ENCODE measurements at places on chromosomes 12 and 14.
A peak's percentile ranks its signal among the peaks of the same experiment; 100 is the strongest.

DNA sequence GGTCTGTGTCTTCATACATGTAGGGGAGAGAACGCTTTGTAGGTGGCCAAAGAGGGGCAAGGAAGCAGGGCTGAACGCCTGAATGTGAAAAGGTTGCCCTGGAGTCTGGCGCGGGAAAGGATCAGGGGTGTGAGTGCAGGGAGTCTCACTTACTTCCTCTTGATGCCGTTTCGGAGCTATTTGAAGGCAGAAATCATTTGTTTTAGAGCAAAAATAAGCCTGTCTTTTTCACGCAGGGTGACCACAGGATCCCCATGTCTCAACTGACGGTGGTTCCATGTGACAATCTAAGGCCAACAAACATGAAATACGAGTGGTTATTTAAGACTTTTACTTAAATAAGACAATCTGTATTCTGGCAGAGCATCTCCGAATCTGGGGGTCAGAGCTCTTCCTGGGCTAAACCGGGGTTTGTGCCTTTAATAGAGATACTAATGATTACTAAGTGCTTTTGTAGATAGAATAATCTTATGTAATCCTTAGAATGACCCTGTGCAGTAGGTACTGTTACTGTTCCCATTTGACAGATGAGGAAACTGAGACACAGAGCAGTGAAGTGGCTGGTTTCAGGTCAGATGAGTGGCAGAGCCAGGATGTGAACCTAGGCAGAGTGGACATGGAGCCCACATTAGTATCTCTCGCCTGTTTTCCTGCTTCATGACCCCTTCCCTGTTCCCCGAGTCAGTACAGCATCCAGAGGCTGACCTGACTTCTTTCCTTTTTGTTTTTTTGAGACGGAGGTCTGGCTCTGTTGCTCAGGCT lies 1.9 kb downstream of the BRI3BP start:
- no peak for DNase-seq

DNA sequence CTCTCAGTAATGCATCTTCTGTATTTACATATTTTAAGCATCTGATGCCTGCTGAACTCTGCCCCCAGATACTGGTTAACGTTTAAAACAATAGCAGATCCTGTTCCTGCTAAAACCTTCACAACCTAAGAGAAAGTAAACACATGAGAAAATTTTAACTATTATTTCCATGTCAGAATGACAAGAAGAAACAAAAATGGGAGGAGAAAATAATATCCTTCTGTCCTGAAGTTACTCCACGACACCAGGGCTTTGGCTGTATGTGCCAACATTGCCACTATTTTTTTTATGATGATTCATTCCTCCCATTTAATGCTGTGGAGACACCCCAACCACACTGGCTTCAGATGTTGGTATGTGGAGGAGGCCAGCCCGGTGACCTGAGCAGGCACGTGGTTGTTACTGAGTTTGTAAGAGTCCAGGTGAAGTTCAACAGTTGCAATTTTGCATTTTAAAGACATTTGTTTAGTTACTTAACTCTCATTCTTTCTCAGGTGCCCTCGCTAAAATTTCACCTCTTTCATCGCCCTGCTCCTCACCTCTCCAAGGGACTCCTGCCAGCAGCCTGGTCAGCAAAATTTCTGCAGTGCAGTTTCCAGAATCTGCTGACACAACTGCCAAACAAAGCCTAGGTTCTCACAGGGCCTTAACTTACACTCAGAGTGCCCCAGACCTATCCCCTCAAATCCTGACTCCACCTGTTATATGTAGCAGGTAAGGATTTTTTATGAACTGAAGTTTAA lies 65.5 kb upstream of the SLCO1C1 start:
- DNase-seq: no peak

DNA sequence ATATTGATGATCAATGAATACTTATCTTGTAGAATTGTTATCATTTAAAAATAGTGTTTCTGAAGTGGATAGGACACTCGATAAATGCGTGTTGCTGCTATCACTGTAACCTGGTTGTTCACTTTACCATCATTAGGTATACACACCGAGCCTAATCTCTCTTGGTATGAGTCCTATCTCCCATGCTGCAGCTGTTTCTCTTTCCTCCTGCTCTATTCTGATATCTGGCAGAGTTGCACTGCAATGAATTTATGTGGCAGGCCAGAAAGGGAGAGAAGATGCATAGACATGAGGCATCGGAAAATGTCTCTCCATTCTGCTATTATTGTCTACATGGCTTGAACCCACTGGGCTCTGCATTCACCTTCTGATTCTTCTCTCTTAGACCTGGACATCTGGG lies 26.7 kb downstream of the KCNK10 start:
- no peak for DNase-seq

DNA sequence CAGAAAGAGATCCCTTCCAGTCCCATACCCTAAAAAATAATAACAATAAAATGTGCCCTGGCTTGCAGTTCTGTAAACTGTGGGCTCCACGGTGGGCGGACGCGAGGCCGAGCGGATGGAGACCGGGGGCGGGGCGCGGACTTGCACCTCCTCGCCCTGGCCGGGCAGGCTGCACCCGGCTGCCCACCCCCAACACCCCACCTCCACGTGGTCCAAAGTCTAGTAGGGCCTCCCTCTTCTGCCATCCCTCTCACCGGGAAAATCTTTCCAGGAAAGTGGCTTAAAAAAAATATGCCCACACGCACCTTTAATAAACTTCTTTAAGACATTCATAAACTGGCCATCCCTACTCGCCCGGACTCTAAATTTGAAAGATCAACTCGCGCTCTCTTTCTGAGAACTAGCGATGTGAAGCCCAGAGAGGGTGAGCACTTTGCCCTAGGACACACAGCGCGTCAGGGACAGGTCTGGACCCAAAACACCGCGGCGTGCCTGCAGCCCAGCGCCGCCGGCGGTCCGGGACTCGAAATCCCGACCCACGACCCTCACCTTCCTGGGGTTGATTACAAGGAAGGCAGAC lies 1.9 kb upstream of the BCL11B start:
- DNase-seq: no peak

DNA sequence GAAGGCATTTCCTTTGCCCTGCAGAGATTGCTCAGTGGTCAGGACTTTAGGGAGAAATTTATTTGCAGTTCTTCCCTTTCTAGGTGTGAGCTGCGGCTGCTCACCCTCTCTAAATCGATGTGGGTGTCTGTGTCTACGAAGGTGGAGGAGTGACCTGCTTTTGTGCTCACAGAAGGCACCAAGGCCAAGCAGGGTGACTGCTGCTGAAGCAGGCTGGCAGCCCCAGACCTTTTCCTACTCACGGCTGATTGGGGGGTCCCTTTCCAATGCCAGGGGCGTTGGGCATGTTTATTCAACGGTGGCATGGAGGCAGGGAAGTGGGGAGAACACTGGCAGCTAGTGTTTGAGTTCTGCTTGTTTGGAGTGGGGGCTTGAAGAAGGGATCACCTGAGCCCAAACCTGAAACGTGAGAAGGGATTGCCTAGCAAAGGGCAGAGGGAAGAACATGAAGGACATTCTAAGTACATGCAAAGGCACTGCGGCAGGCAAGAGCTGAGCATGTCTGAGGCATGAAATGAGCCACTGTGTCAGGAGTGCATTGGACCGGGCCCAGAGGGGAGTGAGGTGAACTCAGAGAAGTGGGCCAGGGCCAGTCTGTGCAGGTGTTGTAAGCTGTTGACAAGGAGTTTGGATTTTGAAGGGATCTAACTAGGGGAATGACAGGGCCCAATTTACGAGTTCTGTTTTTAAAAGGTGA lies 56.3 kb downstream of the CACNA1C start:
- no peak for DNase-seq

DNA sequence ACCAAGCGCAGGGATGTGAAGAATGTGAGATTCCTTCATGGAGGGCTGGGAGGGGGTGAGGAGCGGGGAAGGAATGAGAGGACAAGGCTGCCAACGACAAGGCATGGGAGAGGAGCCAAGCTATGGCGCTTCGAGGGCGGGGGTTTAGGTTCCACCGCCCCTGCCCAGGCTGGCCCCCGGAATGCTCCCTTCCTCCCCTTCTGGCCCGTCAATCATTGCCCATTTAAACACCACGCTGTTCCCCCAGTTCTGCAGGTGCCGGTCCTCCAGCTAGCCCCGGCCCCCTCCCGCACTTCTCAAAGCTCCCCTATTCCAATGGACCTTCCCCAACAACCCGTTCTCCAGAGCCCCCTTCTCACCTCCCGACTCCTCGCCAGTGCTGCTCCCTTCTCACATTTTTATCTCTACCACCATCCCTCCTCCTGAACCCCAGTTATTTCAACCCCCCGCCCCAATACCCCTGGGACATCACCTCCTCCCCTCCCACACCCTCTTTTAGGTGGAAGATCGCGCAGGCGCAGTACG lies 428 bp downstream of the RNF41 start:
- DNase-seq: no peak

- DNase-seq: no peak
Measured at GRCh38 chr12:71763677-71764379, 9.2 kb downstream of the RAB21 start.

DNA sequence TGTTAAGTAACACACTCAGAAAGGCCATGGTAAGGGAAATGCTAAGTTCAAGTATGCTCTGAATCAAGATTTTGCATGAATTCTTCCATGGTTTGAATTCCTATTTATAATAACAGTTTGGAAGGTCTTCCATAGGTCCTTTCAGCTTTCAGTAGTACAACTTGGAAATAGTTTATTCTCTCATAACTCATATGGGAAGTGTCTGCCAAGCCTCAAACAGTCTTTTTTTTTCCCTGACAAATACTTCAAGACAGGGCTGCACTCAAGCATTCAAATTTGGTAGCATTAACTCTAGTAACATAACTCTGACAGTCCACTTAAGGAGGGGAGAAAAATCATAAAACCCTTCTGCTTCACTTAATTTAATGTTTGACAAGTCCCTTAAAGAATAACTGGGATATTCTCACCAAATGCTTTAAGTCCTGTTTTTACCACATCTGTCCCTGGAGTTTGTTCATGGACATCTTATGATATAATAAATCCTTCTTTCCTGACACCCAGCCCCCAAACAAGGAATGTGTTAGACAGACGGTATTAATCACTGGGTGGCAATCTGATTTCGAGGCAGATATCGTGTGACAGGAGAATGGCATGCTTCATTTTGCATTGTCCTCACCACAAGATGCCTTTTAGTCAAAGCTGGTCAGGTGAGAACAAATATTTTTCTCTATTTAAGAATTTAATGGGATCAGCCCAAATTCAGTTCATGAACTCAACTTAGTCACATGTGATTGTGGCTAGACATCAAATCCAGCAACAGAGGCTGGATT lies 165.7 kb downstream of the BMP4 start:
- DNase-seq: no peak

DNA sequence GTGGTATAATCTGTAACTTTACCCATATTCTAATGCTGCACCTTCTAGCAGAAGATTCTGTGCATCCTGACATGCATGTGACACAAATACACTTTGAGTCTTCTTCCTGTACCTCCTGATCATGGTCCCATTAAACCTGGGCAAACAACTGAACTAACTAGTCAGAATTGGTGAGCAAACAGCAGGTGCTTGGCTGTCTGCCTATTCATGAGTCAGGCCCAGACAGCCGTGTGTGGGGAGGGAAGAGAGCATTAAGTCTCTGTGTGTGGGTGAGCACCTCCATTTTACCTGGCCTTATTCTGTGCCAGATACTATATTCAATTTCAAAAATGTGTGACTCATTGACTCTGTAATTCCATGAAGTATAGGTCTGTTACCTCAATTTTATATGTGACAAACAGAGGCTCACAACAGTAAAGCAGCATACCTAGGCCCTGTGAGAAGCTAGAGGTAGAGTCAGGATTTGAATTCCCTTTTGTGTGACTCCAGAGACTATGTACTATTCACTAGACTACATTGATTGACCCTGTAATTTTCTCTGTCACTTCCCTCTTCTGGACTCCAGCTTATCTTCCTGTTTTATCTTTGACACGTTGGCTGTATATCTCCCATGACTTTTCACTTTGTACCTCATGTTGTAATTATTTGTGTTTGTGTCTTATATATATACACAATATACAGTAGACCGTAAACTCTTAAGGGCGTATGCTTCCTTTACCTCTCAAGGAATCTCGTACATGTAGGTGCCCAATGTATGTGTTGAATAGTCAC lies 32.2 kb downstream of the SUSD6 start:
- peak; percentile 63 for DNase-seq

DNA sequence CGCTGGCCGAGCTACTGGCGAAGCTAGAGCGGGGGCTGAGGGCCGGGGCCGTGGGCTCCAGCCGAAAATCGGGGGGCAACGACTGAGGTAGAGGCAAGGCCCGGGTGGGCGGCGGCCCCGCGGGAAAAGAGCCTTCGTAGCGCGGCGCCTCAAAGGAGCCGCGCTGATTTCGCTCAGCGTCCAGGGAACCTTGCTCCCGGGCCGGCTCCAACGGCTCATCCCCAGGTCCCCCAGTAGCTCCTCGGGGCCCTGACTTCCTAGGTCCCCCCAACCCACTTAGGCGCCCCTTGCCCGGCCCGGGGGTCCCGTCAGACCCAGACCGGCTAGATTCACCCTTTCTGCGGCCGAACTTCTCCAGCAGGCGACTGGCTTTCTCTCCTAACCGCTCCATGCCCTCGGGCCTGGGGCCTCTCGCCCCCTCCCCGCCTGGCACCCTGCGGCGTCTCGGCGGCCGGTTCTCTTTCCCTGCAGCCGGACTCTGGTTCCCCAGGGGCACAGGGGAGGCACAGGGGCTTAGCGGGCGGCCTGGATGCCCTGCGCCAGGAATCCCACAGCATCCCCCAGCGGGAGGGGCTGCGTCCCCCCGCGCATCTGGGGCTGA lies 375 bp downstream of the AJUBA start:
- DNase-seq: no peak

DNA sequence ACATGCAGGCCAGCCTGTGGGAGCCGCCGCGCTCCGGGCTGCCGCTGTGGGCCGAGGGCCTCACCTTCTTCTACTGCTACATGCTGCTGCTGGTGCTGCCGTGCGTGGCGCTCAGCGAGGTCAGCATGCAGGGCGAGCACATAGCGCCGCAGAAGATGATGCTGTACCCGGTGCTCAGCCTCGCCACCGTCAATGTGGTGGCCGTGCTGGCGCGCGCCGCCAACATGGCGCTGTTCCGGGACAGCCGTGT lies 2.9 kb downstream of the TMEM121 start:
- no peak for DNase-seq

GRCh38 chr14:90675399-90675798 lies 140.8 kb downstream of the TTC7B start:
- no peak for DNase-seq

GRCh38 chr12:116880213-116880816 lies 926 bp downstream of the HRK start:
- no peak for DNase-seq

DNA sequence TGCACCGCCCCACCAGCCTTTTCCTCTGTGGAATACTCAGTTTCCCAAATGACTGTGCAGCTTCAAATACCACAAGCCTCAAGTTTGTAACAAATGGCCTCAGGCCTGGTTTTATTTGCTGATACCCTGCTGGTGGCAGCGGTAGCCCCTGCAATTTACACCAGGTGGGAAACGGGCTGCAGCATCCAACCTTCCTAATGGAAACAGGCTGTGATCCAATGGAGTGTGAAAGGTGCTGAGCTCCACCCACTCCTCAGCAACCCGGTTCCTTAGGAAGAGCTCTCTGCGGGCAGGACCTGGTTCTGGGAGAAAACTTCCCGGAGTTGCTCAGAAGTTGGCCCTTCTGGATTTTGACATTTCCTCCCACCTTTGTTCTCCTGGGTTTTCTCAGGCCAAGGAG lies 41.7 kb upstream of the LTA4H start:
- DNase-seq: no peak

- no peak for DNase-seq
Measured at GRCh38 chr14:68229423-68230100, 410.0 kb downstream of the RAD51B start.

Data from activated T-helper 1 cell treated with anti-CD3 and anti-CD28 coated beads, Interleukin-2, amount 50 U/mL, for 16 hours (primary cell).